ENCODE measurements at places on chromosomes 16 and 17. TPM values are rescaled to one million over a fixed set of nuclear protein-coding genes. Genes with fewer than 3 reads are reported as not detected.

The GPRC5B gene
- total RNA-seq, result 129 TPM

The TERB1 gene
- total RNA-seq, result 0.10 TPM

The LRRC36 gene
- total RNA-seq, result 4.6 TPM

The LGALS9C gene
- not detected for total RNA-seq

The CYBA gene
- total RNA-seq, result 58.5 TPM

The ARL17A gene
- total RNA-seq, result 22.3 TPM

The PNMT gene
- total RNA-seq, result 6.1 TPM

The KCNH4 gene
- total RNA-seq, result 0.30 TPM

The CLDN9 gene
- total RNA-seq, result 0.06 TPM

The WSCD1 gene
- total RNA-seq, result 24.1 TPM

The PLD6 gene
- total RNA-seq, result 11.0 TPM
